ENCODE measurements at places on chromosomes 7 and 10.

DNA sequence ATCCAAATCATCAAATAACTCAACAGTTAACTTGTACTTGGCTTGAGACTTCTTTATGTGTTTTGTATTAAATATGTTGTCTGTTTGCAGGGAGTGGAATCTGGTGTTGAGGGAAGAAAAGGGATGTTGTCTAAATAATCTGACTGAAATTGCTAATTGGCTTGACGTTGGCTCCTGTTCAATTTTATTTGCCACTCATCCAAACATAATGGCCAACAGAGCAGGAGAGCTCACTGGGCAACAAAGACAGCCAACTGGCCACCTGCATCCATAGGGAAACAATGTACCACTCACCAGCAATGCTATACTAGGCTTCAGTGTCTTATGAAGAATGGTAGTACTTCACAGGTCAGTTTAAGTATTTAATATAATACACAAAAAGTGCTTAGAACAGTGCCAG is 80.5 kb downstream of the FAM13C start:
- no peak for DNase-seq

DNA sequence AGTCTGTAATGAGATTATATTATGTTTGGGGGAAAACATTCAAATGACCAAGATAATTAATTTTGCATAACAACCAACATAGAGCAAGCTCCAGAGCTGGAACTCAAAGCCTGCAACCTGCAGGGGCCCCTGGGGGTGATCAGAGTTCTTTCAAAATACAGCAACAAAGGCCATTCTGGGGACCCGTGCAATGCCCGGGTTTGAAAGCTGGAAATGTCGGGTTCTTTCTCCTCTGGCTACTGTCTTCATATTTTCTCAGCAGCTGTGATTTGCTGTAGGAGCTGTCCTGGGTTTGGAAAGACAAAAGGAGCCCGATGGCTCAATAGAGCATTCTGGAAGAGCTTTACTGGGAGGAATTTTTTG is 30.8 kb upstream of the CARD11 start:
- DNase-seq = no peak

DNA sequence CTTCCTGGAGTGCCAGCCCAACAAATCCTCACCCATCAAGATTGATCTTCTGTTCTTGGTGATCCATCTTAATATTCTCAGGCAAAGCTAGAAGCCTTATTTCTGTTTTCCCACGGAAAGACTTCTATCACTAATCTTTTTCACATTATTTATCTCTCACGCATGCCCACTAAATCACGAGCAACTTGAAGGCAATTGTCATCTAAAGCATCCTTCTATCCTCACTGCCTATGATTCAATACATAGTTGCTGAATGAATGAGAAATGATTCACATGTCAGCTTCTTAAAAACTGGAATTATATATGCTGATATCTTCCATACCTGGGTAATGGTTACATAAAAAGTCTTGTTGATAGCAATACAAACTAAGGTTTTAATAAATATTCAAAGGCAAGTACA is 12.6 kb upstream of the COL1A2 start:
- no peak for DNase-seq

- DNase-seq = no peak
Observed at GRCh38 chr7:50676740-50677637, 105.7 kb downstream of the GRB10 start.

DNA sequence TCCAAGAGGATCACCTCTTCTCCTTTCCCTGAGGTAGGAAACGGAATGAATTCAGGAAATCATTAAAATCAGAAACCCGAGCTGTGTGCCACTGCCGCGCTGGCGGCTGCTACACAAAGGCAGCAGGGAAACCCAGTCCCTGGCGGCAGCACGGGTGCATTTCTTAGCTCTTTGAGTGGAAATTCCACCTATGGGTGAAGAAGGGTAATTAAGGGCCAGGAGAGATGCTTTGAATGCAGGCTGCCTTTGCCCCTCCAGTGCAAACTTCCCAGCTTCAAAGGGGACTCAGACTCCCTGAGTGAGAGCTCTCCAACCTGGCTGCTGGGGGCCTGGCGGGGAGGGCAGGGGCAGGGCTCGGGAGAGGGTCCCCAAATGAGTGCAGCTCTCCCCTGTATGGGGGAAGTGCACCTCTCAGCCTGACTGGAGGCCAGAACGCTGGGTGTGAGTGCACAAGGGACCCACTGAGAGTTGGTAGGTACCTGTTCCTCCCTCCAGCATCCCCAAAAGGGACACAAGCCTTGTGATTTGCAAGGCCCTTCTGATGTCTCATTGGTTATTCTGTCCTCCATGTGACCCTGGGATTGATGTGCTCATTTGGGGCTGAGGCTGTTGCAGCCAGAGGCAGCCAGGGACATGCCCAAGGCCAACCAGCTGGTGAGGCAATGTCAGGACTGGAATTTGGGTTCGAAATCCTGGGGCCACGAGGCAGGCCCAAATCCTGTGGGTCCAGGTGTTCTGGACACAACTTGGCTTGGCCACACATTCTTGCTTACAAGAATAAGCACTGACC is 16.3 kb upstream of the ZMIZ1 start:
- DNase-seq = no peak

DNA sequence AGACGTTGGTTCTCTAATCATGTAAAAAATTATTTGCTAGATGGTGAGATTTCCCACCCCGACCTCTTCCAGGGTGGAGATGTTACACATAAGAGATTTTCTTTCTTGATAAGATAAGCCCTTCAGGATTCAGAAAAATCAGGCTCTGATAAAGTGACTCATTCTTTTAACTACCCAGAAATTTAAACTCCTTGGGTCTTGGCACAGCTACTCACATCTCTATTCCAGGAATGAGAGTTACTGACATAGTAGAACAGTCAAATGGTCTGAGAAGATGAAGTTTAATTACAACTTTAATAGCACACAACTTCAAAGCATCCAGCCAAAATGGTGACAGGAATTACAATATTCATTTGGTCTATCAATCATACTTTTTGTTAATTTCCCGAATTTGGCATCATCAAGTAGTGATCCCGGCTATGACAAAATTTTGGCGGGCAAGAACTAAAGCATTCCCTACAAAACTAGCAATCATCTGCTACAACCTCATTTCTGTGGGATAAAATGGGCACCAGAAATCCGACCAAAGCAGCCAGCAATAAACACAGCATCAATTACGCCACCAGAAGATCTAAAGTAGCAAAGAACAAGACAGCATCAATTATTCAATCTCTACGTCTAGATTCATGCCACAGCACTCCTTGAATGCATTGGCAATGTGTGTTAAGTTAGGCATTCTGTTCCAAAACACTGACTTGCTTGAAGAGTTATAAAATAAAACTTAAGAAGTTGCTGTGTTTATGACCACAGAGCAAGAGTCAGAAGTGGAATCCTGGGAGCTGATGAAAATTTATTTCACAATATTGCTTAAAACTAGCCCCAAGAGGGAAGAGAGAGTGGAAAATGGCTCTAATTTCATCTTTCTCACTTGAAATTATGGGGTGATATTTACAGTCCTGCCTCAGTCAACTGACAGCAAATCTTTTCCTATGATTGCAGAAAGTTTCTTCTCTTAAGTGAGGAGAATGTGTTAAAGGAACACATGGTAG is 565.7 kb upstream of the ANKRD30A start:
- DNase-seq = no peak

GRCh38 chr7:3767917-3768777 is 467.1 kb downstream of the SDK1 start:
- DNase-seq = no peak

DNA sequence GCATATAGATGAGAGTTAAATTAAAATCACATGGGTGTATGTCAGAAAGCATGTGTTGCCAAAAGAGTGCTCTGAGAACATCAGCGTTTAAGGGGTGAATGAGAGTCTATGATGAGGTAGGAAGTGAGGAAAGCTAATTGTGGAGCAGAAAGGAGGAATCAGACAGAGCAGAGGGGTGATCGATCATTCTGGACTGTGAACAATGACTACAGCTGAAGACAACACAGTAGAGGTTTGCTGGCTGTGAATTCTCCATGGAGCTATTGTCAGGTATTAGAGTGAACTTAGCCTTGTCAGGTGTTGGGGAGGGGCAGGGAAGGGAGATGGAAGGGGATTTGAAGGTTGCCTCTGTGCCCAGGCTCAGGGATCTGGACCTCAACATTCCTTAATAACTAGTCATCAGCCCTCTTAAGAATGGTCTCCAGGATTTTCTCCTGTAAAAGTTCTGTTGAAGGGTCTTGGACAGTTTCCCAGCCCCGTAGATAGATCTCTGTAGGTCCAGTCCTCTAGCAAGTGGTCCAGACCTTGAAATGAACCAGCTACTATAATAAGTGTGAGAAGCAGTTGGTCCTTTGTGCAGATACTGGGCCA is 57.1 kb downstream of the KIF5B start:
- no peak for DNase-seq

GRCh38 chr7:73482746-73483145 is 39.3 kb downstream of the BAZ1B start:
- DNase-seq = no peak

DNA sequence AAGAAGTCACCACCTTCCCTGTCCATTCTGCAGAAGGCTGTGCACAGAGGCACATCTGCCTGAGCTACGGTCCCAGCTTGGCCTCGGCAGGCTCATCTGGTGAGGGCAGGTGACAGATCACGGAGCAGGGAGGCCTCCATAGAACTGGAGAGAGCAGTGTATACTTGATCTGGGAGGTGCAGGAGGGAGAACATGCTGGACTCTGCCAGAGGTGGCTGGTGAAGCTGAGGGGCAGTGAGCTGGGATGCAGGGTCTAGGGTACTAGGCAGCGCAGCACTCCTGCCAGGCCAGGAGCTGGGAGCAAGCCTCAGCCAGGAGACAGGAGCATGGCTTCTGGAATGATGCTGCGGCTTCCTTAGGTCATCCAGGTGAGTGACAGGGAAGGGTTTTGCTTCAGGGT is 553.0 kb downstream of the TCERG1L start:
- DNase-seq = no peak

GRCh38 chr7:131624536-131624935 is 68.1 kb upstream of the PODXL start:
- no peak for DNase-seq

GRCh38 chr7:132837529-132837928 is 244.4 kb downstream of the CHCHD3 start:
- DNase-seq = no peak

DNA sequence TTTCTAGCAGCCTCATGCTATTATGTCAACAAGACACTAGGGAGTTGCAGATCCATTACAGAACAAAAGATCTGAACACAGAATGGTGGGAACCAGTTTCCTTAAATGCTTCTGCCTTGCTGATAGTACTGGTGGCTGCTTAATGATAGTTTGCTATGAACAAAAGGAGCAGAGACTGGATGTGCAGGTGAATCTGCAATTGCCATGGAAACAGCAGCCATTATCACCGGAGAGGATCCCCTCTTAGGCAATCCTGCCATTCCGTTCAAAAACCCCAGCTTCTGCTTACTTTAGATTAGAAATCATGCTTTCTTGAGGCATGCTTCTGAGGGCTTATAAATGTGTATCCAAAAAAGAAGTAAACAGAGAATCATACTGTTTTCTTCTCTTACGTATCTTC is 80.0 kb upstream of the PRKAR2B start:
- DNase-seq = no peak

- no peak for DNase-seq
Observed at GRCh38 chr7:2566348-2566889, 7.6 kb downstream of the IQCE start.
